Stimulated activated CD4-positive, alpha-beta T cell treated with anti-CD3 and anti-CD28 coated beads, Interleukin-1b, Interleukin-23, amount 100 ng/mL, for 1 hour (primary cell): ENCODE measurements at places on chromosomes 1 and 21.

GRCh38 chr1:14980621-14981218, 172.8 kb upstream of the TMEM51 start:
- DNase-seq, result no peak

DNA sequence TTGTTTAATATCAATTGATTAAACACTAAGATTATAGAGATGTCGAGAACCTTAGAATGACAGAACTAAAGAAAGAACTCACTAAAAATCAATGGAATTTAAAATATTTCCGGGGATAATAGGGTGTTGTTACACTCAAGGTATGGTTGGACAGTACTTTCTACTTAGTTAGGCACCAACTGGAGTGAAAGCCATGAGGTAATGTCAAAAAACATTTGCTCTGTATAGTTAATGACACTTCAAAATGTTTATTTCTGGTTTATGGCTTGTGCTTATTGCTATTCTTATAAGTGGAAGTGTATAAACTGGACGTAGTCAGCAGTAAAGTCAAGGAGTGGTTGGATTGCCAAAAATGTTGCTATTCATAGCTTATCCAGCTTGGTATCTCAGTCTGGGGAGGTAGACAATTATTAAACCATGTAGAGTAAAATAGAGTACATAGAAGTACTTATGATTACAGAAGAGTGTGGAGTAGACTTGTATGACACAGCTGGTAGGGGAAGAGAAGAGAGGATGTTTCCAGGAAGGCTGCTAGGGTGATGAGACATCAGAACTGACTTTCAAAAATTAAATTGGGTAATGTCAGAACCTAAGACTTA, 56.5 kb upstream of the BMP8A start:
- no peak for DNase-seq

DNA sequence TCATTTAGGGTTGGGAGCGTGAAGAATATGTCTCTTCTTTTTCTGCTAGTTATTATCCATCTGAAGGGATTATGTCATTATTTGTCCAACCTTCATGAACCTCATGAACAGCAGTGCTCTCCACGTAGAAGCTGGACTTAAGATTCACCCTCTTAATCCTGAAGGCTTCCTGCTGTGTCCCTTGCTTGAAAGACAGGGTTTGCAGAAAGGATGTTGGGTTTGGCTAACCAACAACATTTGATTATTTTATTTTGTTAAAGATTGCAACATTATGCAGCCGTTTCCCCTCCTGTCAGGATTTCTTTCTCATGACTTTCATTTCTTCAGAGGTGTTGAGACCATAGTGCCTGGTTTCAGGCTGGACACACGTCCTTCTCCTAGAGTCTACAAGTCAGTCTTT, 75.2 kb downstream of the NGF start:
- no peak for DNase-seq

GRCh38 chr1:200707116-200707515, 31.6 kb upstream of the CAMSAP2 start:
- DNase-seq, result no peak

DNA sequence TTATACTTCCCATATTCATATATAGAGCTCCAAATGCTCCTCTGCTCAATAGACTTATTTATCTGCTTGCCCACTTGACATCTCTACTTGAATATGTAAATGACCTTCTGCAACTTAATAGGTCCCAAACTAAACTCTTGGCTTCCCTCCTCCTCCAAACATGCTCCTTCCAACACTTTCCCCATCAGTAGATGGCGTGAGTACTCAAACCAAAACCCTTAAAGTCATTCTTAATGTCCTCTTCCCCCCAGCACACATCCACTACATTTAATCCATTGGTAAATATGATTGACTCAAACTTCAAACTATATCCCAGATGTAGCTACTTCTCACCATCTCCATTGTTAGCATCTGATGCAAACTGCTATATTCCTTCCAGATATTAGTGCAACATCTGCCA, 48.5 kb upstream of the PBX1 start:
- no peak for DNase-seq

DNA sequence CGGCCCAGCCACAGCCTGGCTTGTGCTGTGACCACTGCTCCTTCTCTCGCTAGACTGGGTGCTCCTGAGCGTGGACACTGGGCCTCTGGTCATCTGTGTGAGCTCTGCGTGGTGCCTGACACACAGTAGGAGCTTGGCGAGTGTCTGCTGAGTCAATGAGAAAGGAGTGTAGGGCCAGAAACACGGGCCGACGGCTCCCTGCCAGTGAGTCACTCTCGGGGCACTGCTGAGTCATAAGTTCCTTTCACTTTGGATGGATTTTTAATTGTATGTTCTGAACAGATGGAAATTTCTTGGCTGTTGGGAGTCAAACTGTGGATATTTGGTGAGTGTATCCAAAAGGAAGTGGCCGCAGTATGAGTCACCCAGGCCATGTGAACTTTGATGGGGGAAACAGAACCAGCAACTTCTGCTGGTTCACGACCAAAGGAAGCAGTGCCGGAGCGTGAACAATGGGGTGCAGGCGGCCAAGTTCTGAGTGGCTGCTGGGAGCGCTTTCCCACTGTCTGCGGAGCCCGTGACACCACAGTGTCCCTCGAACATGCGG, 41.0 kb upstream of the COL18A1 start:
- DNase-seq, result no peak

DNA sequence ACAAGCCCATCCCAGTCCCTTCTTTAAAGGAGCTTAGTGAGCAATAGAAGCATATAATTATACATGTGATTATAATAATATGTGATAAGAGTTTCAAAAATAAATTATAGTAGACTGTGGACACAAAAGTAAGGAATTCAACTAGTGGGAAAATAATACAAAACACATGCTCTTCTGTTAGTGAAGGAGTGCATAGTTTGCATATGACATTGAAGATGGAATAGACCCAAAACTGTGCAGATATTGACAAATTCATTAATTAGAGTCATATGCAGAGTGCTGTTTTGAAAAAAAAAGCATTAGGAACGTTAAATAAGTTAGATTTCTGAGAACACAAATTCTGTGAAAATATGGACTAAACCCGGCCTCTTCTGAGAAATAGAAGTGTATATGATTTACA, 278.8 kb downstream of the ASTN1 start:
- DNase-seq, result no peak

DNA sequence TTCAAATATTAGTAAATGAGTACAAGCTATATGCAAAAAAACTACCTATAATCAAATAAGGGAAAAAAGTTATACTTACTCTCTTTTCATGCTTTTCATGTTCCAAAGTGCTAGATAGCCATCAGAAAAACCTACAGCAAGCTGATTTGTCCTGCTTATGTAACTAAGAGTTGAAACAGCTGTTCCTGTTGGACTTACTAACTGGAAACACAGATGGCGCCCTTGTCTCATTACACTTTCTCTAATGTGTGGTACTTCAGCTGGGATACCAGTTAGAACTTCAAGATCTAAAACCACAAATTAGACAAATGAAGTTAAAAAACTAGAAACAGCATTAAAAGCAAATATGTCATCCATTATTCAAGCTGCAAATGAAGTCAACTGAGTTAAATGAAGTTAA, 24.3 kb downstream of the AHCTF1 start:
- no peak for DNase-seq

DNA sequence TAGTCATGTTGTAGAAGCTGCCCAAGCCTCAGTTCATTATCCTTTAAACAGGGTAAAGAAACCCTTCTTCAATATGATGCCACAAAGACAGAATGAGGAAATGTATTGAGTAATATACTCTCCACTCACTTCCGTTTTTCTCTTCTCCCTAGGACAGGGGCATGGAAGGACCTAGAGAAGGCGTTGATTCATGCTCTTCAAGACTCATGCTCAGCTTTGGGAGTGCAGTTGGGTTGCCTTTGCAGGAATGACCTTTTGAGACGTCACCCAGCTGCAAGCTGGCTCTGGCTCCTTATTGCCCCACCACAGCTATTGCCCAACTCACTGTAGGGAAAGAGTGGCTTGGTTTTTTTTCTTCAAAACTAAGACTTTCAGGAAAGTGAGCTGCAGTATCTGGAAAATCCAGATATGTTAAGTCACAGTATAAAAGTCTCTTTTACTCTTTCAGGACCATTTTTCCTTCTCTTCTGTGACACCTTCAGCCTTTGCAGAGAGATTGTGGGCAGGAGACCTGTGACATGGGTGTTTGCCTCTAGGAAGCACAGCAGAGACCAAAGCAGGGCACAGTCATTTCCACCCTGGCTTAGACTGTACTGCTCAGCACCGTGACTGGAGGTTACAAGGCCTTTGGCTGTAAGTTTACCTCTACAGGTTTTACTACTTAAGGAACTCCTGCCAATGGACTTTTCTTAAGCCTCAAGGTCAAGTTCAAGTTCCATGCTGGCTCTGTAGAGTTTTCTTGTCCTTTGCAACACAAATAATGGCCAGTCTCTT, 39.5 kb downstream of the XCL2 start:
- no peak for DNase-seq

DNA sequence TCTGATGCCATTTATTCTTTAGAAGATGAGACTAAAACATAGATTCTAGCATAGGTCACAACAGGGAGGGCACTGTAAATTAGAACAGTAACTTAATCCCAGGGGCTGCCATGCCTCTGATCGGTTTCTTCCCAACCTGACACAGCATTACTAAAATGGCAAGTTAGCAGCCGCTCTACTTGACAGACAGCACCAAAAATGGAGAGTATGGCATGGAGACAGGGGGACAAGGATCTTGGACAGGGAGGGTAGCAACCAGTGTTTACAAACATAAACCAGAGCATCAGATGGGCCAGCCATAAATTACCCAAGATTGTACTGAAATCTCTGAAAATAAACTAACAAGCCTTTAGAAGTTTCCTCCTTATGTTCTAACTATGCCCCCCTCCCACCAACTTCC, 5.9 kb downstream of the DUSP10 start:
- no peak for DNase-seq

GRCh38 chr1:117260761-117261423, 50.2 kb upstream of the VTCN1 start:
- DNase-seq, result no peak

GRCh38 chr1:154104433-154105082, 50.3 kb downstream of the NUP210L start:
- DNase-seq, result no peak

DNA sequence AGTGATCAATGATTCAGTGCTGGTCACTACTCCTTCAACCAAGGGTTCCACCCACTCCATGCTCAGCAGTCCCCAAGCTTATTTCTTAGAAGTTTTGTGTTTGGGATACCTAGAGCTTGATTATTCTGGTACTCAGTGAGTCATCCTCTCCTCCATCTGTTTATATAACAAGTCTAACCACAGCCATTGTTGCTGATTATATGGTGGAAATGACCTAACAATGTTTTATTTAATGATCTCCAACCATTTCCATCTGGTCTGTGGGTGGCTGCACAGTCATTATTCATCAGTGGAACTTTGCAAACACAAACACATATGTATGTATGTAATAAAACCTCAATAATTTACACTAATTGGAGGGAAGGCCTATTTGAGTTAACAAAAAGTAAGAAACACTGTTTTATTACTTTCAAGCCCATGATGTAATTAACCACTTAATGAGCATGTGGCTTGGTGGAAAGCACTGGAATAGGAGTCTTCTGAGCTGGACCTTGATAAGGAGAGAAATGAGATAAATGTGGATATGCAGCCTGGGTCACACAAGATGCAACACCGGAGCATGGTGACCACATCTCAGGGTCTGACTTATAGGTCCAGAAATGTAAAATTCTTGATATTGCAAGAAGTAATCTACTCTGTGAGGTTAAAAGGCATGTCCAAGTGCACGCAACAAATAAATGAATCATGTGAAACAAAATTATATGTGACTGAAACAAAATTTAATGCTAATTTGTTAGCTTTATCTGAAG, 99.0 kb upstream of the WLS start:
- no peak for DNase-seq

GRCh38 chr21:36994501-36995158, 11.9 kb upstream of the RIPPLY3 start:
- DNase-seq, result no peak

- peak; percentile 70 for DNase-seq
These were observed 626 bp downstream of the PTP4A2 start for GRCh38 chr1:31937300-31938183.

DNA sequence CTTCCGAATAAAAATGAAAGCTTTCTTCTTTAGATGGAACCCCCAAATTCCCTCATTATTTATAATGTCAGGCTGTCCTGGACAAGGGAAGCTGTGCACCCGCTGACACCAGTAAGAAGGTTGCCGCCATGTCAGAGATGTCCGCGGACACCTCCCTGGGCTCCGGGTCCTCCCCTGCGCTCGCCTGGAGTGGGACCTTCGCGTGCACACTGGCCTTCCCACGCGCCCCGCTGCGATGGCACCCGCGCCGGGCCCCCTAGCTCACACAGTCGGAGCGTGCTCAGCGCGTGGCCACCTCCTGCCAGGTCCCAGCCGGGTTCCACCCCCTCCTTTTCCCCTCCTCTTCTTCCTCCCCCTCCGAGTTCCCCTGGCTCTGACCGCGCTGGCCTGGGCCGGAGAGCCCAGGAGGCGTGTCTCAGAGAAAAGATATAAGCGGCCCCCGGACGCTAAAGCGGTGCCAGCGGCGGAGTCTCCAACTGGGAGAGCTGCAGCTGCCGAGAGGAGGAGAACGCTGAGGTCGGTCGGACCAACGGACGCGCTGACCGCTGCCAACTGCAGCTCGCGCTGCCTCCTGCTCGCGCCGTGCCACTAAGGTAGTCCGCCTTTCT, at the start of gene G0S2:
TSS of gene G0S2 (plus strand) at position 456 of the 608 bp plus-strand sequence. CDS start 273 bp downstream, outside the sequence.
- DNase-seq, result no peak

DNA sequence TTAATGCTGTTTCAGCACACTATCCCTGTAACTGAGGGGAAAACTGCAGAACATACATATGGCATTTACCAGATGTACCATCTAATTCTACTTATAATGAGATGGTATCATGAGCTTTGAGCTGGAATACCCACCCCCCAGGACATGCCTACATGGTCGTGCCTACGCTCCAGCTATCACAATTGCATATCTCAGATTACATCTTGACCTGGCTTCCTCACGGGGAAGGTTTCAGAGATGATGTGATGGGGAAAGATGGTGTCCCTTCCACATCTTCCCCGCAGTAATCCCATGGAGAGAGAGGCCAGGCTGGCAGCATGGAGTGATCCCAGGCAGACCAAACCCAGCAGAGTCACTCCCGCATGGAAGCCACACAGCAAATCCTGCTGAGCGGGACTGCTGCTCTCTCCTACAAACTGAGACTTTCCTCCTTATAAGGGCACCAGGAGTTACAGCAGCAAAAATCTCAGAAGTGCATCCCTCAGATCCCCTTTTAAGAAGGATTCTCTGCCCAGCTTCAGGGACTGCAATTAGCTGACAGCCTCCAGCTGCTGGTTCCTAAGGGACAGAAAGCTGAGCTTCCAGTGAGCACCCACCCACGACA, 67.1 kb downstream of the KCNH1 start:
- no peak for DNase-seq

- no peak for DNase-seq
These were observed 12.1 kb upstream of the SGIP1 start for GRCh38 chr1:66521721-66522365.

DNA sequence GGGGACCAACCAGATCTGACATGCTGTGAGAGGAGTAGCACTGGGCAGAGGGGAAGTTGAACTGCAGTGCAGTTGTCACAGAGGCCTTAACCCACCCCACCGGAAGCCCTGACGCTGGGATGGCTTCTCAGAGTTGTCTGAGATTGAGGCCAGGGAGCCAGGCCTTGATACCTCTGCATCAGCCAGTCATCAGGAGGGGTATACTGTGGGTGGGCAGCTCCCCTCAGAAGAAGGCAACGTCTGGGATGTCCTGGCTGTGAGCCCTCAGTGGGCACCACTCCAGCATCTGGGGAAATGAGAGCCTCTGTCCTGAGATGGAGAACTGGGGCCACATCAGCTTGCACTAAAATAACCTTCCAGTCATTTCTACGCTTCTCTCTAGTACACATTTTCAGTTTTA, 47.9 kb upstream of the BCAR3 start:
- no peak for DNase-seq
